ENCODE measurements at places on chromosomes 2 and 18.
A peak's percentile ranks its signal among the peaks of the same experiment; 100 is the strongest.

DNA sequence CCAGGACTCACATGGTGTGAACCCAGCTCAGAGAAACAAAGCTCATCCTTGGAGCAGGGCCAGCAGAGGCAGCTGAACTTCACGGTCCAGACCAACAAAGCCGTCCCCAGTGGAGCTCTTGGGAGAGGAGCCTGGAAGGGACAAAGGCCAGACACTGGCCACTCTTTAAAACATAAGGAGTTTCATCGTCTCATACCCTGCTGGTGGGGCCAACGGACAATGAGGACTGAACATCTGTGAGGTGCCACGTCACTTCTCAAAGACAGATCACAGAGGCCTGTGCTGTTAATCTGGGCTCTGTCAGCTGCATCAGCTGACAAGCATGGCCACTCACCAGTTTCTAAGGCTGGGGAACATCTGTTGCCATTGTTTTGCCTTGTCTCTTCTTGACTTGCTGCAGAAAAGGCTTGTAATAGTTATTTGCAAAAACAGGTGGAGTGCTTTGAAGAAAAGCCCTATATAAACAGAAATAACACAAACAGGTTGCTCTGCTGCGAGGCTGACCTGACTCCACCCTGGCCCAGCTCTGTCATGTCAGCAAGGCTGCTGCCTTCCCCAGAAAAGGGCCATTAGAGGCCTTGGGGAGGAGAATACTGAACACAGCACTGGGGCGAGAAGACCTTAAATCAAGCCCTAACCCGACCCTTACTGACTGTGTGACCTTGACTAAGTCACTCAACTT is 68.1 kb upstream of the DAPL1 start:
- no peak for DNase-seq

DNA sequence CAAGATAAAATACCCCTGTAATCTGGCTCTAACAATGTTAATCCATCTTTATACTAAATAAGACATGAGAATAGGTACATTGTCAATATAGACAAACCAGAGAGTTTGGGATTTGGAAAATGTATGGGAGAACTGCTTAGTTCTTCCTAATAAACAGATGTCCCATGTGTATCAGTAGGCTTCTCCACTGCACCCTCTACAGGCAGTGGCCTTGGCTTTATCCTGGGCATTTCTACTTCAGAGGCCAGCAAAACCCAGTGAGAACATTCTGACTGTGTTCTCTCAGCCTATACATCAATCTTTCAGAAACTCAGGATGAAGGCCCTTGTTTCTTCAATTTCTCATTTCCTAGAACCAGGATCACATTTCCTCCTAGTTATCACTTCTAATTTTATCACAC is 1167.5 kb upstream of the ACVR2A start:
- DNase-seq: no peak

DNA sequence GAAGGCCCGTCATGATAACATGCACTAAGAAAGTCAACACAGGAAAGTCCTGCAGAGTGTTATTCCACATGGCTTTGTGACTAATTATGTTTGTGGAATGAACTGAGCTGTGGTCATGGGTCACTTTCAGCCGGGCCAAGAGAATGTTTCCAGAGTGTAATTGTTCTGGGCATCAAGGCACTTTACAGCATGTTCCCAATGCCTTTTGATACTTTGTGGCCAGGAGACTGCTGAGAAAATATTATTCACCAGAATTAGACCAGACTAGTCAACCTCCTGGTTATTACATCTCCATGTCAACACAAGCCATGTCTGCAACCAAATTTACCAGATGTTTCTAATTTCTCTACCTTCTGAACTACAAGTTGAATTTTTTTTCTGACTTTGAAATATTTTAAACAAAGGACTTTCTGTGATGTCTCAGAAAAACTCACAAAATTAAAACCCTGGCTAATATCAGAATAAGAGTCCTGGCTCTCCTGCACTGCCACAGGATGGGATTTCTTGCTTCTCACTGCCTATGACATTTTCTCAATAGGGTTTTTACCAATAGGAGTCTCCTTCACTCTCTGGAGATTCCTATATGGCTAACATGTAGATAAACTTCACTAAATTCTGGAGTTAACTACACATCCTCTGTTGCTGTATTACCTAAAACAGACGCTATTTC is 90.6 kb upstream of the WDR75 start:
- DNase-seq: no peak

- DNase-seq: no peak
Observed at GRCh38 chr2:18067588-18068384, 189.3 kb downstream of the KCNS3 start.

GRCh38 chr2:62465741-62466502 is 40.1 kb downstream of the TMEM17 start:
- DNase-seq: no peak

- DNase-seq: no peak
Observed at GRCh38 chr18:8252371-8252770, 356.9 kb upstream of the RAB12 start.

- DNase-seq: peak; percentile 67
Observed at GRCh38 chr18:23209031-23209430, 73.7 kb downstream of the CABLES1 start.

DNA sequence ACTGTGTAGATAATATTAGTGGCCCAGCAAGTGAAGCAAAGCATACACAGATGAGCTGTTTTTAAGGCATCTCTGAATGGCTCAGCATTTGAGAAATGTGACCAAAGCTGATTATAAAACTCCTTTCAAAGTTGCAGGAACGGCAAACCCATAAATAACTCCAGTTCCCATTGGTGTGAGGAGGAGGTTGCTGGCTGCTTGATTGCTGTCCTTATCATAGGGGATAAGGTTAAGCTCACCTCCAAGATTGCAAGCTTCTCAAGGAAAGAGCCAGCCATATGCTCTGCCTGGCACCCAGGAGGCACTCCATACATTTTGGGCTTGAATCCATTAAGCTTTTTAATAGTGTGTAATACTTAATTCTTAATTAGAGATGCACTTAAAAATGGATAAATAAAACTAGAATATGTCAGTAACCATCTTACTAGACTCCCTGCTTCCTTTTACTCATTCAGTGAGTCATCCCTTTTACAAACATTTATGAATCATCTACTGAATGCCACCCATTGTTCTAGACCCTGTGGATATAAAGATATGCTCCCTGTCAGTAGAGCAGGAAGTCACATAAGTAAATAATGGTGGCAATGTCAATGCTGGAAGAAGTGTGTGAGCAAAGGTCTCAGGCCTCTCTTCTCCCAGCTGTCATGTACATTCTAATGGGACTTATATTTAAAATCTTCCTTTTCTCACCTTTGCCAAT is 99.3 kb downstream of the SPATS2L start:
- DNase-seq: no peak

DNA sequence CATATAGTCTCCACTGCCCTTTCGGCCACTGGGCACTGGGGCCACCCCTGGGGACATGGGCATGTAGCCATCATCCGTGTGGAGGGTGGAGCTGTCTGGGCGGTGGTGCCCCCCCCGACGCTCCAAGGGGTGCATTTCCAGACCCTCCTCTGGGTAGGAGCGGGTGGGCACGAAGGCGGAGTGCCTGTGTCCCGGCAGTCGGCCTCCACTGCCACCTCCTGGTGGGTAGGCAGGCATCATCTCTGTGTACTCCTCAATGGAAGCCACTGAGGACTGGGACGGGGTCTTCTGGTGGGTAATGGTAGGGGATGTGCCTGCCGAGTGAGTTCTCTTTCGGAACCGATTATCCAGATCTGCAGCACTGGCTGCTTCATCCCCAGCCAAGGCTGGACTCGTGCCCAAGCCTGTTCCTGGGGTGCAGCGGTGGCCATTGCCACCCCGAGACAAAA is 2.8 kb downstream of the IRS1 start:
- no peak for DNase-seq

GRCh38 chr2:67839668-67840067 is 223.1 kb downstream of the C1D start:
- DNase-seq: no peak

DNA sequence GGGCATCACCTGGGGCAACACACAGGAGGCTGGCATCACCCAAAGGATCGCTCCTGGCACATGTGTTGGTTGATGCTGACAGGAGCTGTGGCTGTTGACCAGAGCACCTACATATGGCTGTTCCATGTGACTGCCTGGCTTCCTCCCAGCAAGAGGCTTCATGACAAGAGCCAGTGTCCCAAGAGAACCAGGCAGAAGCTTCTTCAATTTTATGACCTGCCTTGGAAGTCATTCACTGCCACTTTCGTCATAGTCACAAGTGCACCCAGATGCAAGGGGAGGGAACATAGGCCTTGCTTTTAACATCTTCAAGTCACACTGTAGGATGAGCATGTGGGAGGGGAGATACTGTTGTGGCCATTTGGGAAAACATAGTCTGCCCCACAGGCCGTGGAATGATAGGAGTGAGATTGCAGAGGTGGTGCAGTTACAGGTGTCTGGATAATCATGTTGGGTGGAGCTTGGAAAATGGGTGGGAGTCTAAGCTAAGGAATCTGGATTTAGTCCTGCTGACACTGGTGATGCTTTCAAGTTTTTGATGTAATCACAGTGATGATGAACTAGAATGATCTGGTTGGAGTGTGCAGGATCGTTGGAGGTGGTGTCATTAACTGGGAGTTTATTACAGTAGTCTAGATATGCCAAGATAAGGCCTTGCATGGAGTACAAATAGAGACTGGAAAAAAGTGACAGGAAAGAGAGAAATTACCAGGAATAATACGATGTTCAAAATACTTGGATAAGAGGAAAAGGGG is 107.0 kb downstream of the RAPGEF4 start:
- DNase-seq: no peak

DNA sequence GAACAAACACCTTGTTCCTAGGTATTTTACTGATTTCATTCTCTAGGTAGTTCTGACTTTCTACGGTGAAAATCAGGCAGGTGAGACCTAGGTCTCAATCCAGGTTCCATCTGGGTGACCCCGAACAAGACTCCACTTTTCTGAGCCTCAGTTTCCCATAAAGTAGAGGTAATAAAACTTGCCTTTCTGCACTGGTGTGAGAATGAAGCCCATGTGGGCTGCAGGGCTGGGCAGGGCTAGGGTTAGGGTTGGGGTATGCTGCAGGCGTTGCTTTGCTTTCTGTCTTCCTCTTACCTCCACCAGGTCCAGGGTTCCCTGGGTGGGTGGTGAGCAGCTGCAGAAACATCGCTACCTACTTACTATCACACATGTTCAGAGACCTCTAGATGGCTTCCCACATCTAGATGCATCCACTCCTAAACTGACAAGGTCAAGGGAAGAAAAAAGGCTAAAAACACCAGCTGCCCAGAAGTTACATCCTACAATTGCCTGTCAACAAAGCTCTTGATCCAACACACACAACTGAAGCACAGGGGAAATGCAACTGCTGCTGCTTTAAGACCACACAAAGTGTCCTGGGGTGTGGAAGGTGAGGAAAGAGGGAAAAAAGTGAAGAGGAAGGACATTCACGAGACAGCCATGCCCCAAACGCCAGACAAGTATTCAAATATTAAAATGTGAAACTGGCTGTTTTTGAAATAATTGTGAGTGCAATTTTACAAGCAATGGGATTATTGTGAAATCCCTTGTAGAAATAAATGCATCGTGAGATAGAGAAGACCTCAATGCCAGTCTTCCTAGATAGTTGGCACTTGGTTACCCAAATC is 23.5 kb downstream of the MBP start:
- DNase-seq: no peak

DNA sequence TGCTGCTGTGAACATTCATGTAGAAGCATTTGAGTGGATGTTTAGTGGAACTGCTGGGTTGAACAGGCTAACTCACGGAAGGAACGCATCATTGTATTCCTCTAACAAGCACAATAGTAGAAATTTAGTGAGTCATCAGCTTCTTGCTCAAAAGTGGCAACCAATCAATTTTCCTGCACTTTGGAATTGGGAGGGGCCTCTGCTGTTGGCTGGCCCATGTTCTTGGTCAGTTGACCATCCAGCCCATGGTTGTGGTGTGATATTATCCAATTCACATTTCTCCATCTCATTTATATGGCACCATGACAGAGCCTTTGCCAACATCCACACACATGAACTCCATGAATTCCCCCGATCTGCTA is 95.0 kb downstream of the TNFRSF11A start:
- DNase-seq: peak; percentile 30

GRCh38 chr2:16614314-16614860 is 51.2 kb downstream of the CYRIA start:
- DNase-seq: no peak

- DNase-seq: no peak
Observed at GRCh38 chr2:205682971-205683501, 735 bp downstream of the NRP2 start.

- DNase-seq: no peak
Observed at GRCh38 chr18:45482286-45482685, 133.0 kb upstream of the SLC14A2 start.

DNA sequence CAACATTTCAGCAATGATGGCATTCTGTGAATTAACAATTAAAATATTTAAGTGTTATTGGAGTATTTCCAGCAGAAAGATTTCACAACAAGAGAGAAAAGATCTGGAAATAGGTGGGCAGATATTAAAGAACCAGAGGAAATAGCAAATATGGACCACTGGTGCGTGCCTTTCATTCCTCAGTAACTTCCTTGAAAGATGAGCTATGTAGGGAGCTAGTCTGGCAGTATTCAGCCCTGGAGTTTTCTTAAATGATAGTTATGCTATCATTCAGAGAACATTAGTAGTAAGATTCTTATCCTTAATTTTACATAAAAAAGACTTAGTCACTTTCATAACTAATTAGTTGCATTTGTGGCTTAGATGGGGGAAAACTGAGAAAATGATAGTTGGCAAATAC is 41.5 kb downstream of the TANC1 start:
- no peak for DNase-seq

DNA sequence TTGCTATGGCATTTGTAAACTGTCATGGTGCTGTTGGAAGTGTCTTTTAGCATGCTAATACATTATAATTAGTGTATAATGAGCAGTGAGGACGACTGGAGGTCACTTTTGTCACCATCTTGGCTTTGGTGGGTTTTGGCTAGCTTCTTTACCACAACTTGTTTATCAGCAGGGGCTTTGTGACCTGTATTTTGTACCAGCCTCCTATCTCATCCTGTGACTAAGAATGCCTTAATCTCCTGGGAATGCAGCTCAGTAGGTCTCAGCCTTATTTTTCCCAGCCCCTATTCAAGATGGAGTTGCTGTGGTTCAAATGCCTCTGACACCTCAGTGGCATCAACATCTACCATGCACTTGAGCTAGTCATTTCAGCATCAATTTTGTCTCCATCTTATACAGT is 29.7 kb downstream of the LYPD6 start:
- no peak for DNase-seq

GRCh38 chr18:26286008-26286407 is 59.8 kb downstream of the TAF4B start:
- no peak for DNase-seq

Measured in T-helper 2 cell treated with Interferon-gamma antibody and Interleukin-4, amounts not matched to agents 5 μg/mL and 100 μg/mL, for 36 hours (primary cell).